Stimulated activated CD8-positive, alpha-beta memory T cell treated with anti-CD3 and anti-CD28 coated beads, Interleukin-4, amount 100 ng/mL, for 1 hour (primary cell): ENCODE measurements at places on chromosomes 1 and 21.

- no peak for DNase-seq
Measured at GRCh38 chr1:232586679-232587078, 43.3 kb downstream of the SIPA1L2 start.

- DNase-seq, result no peak
Measured at GRCh38 chr1:113770031-113770430, 10.7 kb upstream of the PHTF1 start.

GRCh38 chr21:42660118-42660470 lies 6.7 kb downstream of the PDE9A start:
- no peak for DNase-seq

- DNase-seq, result no peak
Measured at GRCh38 chr1:76862447-76862846, 4.8 kb upstream of the ST6GALNAC5 start.

- no peak for DNase-seq
Measured at GRCh38 chr1:119124764-119125163, 15.7 kb downstream of the WARS2 start.

- no peak for DNase-seq
Measured at GRCh38 chr1:229066591-229066990, 204.3 kb upstream of the RAB4A start.

DNA sequence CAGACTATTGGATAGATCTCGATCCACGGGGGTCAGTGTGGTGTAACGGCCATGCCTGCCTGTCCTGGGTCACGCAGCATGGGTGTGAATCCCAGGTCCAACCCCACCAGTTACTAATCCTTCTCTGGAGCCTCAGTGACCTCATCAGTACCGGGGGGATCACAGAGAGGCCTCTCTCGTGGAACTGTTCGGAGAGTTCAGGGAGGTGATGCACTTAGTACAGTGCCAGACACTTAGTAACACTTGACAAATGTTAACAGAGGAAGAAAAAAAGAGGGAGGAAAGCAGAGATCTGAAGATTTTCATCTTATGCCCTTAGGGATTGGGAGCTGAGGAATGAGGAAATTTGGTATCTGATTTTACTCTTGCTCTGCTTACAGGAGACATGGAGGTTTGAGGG lies 2.9 kb downstream of the ABCA4 start:
- DNase-seq, result no peak

DNA sequence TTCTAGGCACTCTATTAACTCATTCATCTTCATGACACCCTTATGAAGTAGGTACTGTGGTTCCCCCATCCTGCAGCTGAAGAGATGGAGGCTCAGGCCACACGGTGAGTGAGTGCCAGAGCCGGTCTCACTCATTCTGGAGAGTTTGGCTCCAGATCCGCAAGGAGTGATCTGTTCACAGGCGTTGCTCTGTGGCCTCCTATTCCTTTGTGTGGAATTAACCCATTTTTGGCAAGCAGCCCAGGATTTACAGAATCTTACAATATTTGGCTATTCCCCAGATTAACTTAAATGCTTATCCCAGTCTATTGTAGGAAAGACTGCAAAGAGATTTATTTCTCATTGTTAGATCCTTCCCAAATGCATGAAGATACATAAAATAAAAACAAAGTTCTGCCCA lies 29.6 kb downstream of the KIAA0040 start:
- DNase-seq, result no peak

DNA sequence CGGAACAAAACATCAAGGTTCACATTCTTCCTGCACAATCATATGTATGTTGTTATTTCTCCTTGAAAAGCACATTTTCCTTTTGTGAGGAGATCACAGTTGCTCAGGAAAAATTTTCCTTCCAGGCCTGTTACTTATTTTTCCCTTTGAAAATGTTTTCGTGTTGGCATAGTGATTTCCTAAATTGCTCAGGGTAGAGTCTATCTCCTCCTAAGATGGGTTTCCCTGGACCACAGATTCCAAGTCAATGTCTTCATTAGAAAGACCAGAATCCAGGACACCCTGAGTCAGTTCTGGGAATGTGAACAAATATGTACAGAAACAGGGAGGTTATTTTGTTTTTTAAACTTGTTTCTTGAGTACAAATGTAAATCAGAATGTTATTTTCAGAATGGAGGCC lies 94.3 kb upstream of the C1orf105 start:
- DNase-seq, result no peak

DNA sequence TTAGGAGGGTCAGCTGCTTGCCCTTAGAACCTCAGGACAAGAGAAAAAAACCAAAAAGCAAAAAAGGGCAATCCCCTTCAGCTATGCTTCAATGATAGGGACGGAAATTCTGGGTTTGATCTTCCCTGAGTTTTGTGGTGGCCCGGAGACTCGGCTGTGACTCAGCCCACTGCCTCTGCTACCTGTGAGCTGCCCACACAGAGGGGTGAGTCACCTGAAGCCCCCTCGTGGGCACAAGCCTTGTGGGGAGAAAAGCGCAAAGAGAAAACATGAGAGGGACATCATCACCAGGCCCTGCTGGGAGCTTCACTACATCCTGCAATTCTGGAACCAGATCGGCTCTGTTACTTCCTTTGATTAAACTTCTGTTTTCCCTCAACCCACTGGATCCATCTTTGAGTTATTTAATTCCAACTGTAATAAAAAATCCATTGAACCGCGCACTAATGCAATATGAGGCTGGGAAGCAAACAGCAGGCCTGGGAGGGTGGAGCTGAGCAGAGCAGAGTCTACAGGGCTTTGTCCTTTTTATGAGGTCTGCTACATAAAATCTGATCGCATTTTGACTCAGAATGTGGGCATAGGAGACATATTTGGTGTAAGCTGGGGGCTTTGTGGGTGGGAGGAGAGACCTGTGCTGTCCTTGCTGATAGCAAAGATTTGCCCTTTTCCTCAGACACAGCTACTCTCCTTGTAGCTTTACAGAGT lies 58.7 kb upstream of the STUM start:
- DNase-seq, result no peak

DNA sequence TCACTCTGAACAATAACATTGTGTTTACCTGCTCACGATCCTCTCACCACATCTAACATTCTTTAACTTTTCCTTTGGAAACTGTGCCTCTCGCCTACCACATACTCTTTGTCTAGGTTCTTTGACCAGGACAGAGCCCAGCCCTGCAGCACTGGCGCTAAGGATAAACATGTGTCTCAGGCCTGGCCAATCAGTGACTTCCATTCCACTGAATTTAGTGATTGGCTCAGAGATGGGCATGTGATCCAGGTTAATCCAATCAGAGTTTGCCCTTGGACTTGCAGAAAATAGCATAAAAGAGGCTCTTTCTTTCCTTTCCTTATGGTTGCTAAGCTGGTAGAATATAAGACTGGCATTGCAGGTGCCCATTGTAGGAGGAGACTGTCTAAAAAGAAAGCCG lies 605.7 kb downstream of the MATN1 start:
- no peak for DNase-seq

DNA sequence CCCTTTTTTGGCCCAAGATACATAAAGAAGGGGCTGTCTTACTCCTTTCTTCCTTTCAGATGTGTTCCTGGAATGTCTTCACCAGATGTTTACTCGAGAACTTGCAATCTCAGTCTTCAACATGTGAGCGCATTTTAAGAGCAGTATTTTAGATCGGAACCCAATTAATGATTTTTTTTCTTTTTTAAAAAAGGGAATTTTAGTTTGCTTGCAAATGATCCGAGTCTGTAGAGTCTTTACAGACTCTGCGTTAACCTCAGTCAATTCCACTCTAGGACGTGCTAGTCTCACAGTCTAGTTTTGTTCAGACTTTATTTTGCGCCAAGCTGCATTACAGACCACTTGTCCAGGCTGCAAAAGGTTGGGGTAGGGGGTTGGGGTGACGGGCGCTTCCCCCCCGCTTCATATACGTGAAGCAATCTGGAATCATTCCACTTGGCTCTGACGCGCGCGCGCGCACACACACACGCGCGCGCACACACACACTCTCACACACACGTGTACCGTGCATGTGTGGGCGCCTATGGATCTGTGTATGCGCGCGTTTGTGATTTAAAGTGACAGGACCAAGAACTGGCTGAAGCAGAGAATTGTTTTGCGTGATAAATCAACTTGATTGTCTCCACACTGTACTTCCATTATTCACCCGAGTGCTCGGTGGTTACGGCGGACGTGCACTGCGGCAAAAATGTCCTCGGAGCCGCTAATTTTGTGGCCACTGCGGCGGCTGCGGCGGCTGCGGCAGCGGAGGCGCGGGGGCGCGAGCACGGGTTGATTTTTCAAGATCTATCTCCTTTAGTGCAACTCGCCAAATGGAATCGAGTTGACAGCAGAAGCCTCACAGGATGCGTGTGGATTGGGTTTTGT lies 25.6 kb upstream of the NFIA start:
- DNase-seq, result no peak

DNA sequence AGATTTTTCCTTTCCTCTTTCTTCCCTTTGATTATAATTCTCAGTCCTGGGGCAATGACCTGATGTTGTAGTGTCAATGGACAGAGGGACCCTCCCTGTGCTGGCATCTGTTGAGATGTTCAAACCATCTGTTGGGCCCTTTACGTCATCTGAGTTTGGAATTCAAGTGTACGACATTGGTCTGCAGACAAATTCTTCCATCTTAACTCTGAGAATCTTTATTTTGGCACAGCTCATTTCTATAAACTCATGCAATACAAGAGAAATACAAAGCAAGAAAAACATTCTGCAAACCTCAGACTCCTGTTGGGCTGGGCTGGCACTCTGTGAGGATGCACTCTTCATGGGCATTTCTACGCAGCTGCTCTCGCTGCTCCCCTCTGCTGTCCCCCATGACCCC lies 54.2 kb downstream of the IFI44 start:
- DNase-seq, result no peak

GRCh38 chr1:1420654-1421141 lies 378 bp downstream of the ANKRD65 start:
- DNase-seq, result no peak

GRCh38 chr1:31666263-31666963 lies 21.7 kb upstream of the PEF1 start:
- no peak for DNase-seq

- DNase-seq, result no peak
Measured at GRCh38 chr1:183506561-183506960, 34.3 kb downstream of the SMG7 start.

DNA sequence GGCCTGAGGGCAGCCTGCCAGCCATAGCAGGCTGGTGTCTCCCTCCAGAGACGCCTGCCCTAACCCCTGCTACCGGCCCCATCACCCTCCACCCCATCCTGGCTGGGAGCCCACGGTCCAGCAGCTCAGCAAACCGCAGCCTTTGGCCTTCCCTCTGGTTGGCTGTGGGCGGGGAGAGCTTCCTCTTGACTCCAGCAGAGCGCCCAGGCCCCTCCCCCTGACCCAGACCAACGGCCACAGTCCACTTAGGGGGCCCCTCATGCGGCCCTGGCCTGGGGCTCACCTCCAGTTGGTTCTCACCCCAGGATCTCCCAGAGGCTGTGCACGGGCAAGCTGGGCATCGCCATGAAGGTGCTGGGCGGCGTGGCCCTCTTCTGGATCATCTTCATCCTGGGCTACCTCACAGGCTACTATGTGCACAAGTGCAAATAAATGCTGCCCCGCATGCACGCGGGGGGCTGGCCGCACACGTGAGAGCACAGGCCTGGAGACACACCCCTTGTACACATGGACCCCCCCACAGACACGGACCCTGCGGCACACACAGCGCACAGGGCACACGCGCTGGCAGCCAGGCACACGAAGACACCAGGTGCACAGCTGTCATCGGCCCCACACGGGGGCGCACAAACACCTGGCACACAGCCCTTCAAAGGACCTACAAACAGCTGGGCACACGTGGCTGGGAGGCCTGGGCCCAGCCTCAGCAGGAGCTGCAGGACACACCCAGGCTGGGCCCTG lies 3.1 kb downstream of the SMIM1 start:
- no peak for DNase-seq

DNA sequence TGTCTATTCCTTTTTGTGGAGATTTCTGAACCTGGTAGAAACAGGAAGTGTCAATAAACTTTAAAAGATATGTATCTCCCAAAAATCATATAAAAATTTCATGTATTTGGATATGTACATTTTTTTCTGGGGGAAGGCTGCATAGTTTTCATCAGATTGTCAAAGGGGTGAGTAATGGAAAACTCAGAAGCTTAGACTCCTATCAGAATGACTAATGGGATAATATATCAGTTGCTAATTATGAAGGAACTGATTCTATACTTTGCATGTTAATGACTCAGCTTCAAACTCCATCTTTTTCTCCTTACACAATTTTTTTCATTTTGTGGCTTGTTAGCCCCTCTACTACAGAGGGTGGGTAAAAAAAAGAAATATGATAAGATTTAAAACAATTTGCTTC lies 55.9 kb downstream of the GON4L start:
- DNase-seq, result no peak

DNA sequence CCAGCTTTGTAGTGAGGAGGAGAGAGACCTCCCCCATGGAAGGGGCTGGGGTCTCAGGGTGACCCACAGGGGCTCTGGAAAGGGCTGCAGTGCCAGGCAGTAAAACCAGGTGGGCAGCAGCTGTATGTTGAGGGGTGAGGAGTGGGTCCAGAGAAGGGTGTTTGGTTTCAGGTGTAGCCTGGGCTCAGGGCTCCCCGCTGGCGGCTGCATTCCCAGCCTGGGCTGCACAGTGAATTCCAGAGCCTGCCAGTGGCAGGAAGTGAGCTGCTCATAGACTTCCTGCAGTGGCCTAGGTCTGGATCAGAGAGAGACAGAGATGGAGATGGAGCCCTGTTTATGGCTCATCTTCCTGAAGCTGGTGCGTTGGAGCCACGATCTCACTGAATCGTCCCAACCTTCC lies 356.4 kb downstream of the PTPRU start:
- no peak for DNase-seq

- no peak for DNase-seq
Measured at GRCh38 chr1:41277371-41277975, 35.4 kb upstream of the SCMH1 start.

GRCh38 chr1:8018492-8019228 lies 7.4 kb downstream of the ERRFI1 start:
- DNase-seq, result no peak

GRCh38 chr21:44324854-44325107 lies 14.4 kb downstream of the CFAP410 start:
- no peak for DNase-seq

GRCh38 chr21:23541571-23541970 lies 2065.7 kb downstream of the MRPL39 start:
- no peak for DNase-seq

- no peak for DNase-seq
Measured at GRCh38 chr1:202825748-202826147, 15.0 kb downstream of the PCAT6 start.

- no peak for DNase-seq
Measured at GRCh38 chr1:101200513-101200912, 36.3 kb upstream of the S1PR1 start.

DNA sequence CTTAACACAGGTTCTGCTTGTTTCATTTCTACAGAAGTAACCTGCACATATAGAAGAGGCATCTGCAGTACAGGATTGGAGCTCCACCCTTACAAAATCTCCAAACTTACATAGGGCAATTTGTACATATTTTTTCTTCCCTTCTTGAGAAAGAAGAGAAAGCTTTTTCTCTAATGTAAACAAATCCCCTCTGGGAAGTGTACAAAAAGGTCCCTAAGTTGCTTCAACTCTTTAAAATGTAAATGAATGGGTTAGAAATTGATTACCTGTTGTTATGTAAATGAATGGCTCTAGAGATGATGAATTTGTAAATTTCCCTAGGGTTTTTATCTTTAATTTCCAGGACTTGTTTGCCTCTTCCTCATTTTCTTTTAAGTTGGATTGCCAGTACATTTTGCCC lies 1183.7 kb downstream of the MRPL39 start:
- no peak for DNase-seq

- no peak for DNase-seq
Measured at GRCh38 chr1:213871179-213871578, 116.6 kb upstream of the PROX1 start.

- no peak for DNase-seq
Measured at GRCh38 chr1:33988161-33988560, 124.3 kb downstream of the HMGB4 start.
